ENCODE measurements at places on chromosomes 6 and 20. TPM values are rescaled to one million over a fixed set of nuclear protein-coding genes. Genes with fewer than 3 reads are reported as not detected.

GRCh38 chr6:140627002-140627401 is 1252.6 kb upstream of the CITED2 start:
- DNase-seq = no peak

Gene DACT2
- total RNA-seq = 0.91 TPM

DNA sequence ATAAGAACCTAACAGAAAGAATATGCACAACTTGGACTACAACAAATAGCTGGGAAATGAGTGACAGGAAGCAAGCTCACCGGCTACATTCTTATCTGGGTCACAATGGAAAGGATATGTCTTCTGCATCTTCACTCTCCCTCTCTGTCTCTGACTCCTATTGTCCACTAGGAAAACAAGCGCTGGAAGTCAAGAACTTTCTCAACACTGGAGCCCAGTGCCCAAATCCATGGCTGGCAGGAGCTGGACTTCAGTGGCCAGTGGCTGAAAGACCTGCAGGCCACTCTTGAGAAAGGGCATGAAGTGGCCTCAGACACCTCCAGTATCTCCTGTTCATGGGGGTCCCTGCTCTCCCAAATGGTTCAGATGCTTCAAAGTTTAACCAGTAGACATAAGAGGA is 62.0 kb downstream of the FAM50B start:
- DNase-seq = no peak

Gene FRK
- 0.12 TPM for total RNA-seq

DNA sequence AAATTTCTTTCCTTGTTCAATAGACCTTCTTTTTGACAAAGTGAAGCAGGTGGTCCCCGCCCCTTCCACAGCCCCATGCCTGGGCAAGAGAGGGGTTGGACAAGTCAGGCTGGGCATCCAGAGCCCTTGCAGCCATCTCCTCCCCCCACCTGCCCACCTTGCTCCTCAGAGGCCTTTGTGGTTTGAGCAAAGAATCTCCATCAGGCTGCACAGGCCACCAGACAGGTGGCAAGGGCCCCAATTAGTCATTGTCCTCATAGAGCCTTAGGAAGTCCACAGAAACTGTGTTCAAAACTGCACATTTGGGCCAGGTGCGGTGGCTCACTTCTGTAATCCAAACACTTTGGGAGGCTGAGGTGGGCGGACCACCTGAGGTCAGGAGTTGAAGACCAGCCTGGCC is 1.5 kb upstream of the MAPK13 start:
- no peak for DNase-seq

DNA sequence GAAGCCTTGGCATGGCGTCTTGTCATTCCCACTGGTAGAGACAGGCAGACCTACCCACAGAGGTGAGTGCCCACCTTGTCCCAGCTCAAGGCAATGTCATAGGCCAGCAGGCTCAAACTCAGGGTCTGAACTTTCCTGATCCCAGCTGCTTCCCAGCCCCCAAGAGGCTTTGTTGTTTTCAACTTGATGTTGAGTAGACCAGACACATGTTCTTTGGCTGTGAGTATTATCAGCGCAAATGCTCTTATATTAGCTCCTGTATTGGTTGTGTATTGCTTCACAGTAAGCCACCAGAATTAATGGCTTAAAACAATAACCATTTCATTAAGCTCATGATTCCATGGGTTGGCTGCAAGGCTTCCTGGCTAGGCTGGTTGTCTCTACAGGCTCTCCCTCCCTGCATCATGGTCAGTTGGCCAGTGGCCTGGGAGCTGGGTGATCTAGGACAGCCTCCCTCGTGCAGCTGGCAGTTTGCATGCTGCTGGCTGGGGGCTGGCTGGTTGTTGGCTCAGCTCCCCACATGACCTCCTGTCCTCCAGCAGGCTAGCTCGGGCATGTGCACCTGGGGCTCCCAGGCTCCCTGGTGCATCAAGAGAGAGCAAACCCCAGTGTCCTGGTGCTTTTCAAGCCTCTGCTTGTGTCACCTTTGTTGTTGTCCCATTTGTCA is 21.6 kb downstream of the TOX2 start:
- no peak for DNase-seq

DNA sequence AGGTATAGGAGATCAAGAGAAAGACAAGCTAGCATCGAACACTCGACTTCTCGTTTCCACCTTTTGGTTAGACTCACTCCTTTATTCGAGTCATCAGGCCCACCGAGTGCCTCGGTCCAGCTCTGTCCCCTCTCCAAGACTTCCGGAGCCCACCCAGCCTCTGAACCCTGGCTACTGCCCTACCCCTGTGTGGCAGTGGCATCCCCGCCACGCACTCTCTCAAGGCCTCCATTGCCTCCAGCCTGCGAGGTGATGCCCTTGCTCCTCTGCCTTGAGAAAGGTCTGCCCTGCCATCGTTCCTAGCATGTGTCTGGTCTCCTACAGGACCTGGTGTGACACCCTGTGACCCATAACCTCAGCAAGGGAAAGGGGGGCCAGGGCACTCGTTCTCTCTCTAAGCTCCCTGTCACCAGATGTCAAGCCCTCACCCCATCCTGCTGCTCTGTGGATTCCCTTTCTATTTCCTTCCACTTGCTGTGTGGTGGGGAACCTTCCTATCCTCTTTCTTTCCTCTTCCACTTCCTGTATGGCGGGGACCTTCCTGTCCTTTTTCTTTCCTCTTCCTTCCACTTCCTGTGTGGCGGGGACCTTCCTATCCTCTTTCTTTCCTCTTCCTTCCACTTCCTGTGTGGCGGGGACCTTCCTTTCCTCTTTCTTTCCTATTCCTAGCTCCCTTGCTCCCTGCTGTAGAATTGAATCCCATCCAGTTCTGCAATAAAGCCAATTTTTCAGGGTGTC is 44.7 kb upstream of the QKI start:
- DNase-seq = no peak

DNA sequence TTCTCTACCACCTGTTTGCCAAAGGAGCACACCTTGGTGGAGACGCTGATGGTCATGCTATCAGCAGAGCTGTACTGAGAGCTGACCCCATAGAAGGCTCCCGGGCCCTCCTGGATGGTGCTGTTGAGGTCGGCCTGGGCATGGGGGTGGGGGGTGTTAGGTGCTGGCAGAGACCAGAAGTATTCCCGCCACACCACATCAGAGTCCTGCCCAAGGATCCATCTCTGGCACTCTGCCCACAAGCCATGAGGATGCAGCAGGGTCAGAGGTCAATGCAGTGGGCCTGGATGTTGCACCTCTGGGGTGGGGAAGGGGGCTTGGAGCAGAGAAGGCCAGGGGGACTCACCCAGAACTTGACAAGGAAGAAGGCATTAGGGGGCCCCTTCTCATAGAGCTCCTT is 7.4 kb downstream of the RPL10A start:
- DNase-seq = no peak

DNA sequence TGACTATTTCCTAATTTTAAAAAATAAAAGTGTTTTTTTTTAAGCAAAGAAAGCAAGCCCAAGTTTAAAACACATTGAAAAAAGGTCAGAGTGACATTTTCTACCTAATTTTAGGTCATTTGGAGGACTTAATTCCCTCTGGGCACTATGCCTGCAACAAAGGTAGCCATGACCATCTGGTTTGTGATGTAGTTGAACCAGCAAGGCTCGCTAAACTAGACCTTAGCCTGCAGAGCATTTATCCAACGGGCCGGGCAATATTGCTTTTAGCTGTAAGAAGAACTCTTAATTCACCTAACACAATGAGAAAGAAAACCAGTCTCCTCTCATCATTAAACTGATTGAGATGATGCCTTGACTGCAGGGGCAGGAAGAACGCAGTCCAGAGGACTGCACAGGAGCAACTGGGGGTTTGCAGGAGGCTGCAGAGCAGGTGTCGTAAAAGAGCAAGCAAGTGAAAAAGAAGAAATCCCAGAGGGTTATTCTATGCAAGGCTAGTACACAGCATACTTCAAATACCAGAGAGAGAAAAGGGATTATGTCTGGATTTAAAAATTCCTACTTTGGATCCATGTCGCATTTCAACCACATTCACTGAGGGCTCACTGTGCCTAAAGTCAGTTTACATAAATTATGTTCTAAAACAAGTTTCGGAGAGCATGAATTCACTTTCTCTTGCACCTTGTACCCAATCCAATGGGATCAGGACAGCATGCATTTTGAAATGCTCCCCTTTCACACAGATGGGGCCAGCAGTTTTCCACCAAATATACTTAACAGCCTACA is 12.8 kb downstream of the TRAF3IP2 start:
- DNase-seq = no peak

DNA sequence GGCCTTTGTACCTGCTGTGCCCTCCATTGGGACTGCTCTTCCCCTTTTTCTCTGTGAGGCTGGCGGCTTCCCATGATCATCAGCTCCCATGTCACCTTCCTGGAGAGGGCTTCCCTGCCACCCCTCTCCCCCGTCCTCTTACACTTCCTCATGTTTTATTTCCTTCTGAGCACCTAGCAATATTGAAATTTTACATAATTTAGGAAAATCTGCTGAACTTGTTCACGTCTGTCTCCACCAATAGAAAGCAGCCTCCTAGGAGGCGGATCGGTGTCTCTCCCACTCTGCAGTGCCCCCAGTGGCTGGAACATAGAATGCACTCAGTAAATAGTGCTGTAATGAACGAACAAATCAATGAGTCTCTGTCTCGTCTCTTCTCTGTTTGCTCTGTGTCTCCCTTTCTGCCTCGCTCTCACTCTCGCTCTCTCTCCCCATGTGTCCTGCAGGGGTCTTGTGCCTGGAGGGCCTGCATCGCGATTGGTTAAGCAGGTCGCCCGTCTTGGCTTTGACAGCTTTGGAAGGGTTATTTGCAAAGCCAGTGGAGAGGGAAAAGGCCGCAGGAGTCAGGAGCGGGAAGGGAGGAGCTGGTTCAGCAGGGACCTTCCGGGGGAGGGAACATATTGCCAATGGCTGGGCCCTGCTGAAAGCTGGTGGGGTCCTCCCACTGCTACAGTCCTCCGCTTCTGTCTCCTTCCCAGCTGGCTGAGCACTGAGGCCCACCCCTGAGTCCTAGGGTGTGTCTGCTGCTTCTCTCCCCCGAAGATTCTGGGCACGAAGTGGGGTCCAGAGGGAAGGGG is 12.1 kb upstream of the OCSTAMP start:
- peak; percentile 81 for DNase-seq

DNA sequence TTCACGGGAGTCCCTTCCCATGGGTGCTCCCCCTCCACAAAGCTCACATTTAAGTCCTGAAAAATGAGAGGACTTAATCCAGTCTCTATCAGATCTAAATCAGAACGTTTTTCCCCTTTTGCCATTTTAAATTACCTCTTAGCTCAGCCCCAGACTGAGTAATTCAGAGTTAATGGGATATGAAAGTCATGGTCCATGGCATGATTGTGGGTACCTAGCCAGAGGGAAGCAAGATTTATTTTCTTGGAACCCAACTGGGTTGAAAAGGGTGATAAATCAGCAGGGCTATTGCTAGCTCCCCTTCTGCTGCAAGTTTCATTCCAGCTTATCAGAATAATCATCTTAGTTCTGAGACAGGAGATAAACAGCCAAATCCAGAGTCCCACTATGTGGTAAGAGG is 320.2 kb upstream of the CHD6 start:
- no peak for DNase-seq

Gene NOX3
- not detected for total RNA-seq

Gene F13A1
- not detected for total RNA-seq

DNA sequence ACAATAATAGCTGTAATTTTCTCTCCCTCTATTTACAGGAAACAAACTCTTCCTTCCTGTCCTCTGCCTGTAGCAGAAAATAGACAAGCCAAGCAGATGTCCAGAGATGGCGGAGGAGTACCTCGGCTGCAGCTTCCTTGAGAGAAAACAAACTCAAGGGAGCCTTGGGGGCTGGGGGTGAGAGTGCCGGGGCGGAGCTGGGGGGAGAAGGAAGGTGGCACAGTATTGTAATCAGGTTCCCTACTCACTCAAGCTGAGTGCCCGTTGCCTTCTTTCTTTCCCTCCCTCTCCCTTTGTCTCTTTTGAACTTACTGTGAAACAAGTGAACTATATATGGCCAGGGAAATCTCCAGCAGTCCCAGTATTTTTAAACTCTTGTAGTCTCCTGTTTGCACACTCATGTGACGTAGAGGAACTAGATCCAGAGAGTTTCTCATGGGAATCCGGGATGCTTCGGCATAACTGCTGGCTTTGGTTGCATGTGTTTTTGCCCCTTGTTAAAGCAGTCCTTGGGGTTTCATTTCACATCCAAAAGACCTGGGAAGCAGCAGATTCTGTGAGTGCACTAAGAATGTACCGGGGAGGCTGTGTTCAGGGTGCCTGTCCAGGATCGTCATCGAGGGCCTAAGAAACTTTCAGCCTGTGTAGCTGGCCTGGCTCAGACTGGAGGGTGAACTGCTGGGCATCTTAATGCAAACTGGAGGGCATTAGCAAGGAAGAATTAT is 44.6 kb upstream of the HDDC2 start:
- DNase-seq = no peak

DNA sequence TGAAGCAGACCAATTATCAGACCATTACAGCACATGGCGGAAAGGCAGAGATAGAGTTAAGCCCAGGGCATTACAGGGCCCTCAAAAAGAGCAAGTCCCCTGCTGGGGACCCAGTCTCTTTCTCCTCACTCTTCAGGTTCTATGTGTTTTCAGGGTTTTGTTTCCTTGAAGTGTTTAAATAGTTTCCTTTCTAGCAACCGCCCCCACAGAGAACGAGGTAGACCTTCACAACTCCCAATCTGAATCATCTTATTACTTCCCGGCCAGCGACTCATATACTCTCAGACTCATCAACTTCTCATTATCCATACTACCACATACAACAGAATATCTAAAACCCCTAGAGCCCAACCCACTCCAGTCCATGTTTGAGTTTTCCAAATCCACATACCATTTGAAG is 526.6 kb upstream of the ARID1B start:
- no peak for DNase-seq

Gene GUCA1A
- not detected for total RNA-seq

- DNase-seq = no peak
Observed at GRCh38 chr20:43450841-43451799, 6.6 kb upstream of the SRSF6 start.

DNA sequence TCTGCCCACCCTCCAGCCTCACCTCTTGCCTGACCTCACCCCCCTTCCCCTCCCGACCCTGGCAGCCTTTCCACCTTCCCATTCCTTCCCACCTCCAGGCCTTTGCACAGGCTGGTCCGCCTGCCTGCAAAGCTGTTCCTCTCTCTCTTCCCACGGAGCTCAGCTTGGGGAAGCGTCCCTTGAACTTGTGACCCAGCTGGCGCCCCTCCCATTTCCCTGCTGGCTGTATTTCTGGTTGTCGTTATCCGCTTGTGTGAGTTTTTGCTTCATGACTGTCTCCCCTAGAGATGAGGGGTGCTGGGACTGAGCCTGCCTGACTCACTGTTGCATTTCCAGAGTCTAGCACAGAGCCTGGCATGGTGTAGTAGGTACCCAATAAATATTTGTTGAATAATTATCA is 32.5 kb downstream of the VSTM2L start:
- no peak for DNase-seq

Gene MCHR2
- total RNA-seq = not detected

Gene RAET1G
- total RNA-seq = not detected

Gene TCF21
- not detected for total RNA-seq

DNA sequence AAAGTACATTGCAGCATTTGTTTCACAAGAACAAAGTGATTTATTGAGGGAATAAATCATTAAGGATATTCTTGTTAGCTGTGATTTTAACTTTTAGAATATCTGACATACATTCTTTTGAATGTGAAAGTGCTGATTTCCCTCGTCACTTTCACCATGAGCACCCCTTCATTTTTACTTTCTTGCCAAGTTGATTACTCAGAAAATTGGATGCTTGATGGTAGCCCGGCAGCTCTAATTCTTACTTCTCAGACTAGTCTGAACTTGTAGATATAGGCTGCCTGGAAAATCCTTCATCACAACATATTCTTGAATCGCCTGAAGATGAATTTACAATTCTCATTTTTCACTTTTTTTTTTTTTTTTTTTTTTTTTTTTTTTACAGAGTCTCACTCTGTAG is 147.1 kb upstream of the SMLR1 start:
- no peak for DNase-seq

GRCh38 chr6:126531286-126531685 is 191.4 kb downstream of the CENPW start:
- DNase-seq = no peak

All from activated CD8-positive, alpha-beta memory T cell treated with anti-CD3 and anti-CD28 coated beads, Interleukin-2, amount 10 ng/mL, durations not matched to agents 7 days and 5 days (primary cell).